ENCODE measurements at places on chromosomes 1 and 21.
A peak's percentile ranks its signal among the peaks of the same experiment; 100 is the strongest.

GRCh38 chr1:219790834-219791615 is 137.3 kb downstream of the SLC30A10 start:
- no peak for DNase-seq

GRCh38 chr1:247089616-247090375 is 11.2 kb upstream of the ZNF670 start:
- DNase-seq, result no peak

GRCh38 chr1:212981025-212981495 is 30.7 kb downstream of the VASH2 start:
- DNase-seq, result no peak

GRCh38 chr1:56643661-56644060 is 1.5 kb upstream of the PRKAA2 start:
- no peak for DNase-seq

DNA sequence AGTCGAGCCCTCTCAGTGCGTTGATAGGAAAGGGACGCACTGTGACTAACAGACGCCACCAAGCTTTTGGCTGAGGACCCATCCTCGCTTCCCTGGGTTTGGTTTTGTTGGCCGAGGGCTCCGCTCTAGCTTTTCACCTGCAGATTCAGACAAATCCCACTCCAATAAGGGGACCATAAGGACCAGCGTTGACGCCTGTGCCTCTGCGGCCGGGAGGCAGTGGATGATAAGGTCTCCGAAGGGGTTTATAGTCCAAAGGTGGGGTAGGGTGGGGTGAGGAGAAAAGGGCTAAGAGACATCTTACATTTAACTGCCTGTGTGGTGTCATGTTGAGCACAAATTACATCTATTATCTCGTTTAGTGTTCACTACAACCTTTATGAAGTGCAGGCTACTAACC is 760 bp downstream of the PEX14 start:
- DNase-seq, result no peak

- DNase-seq, result no peak
Observed at GRCh38 chr1:242886137-242886536, 361.6 kb upstream of the PLD5 start.

DNA sequence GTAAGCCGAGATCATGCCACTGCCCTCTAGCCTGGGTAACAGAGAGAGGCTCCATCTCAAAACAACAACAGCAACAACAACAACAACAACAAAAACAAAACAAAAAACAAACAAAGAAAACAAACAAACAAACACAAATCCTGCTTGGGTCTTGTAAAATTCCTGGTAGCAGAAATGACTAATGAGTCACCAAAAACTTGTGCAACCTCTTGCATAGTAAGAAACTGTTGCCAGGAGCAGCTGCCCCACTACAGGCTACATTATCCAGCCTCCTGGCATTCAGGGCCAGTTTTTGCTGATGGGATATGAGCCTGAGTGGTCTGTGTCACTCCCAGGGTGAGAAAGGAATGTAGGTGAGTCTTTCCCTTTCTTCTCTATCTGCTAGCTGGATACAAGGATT is 245.4 kb downstream of the TNR start:
- DNase-seq, result no peak

DNA sequence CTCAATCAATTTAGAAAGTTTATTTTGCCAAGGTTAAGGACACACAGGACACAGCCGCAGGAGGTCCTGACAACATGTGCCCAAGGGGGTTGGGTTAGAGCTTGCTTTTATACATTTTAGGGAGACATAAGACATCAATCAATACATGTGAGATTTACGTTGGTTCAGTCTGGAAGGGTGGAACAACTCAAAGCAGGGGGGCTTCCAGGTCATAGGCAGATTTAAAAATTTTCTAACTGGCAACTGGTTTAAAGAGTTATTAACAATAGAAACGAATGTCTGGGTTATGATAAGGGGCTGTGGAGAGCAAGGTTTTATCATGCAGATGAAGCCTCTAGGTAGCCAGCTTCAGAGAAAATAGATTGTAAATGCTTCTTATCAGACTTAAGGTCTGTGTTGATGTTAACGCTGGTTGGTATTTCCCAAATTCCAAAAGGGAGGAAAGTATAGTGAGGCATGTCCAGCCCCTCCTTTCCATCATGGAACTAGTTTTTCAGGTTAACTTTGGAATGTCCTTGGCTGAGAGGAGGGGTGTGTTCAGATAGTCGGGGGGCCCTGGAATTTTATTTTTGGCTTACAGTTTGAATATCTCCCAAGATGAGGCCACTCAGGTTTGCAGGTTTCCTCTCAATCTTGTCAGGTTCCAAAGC is 31.0 kb upstream of the TGFBR3 start:
- no peak for DNase-seq

DNA sequence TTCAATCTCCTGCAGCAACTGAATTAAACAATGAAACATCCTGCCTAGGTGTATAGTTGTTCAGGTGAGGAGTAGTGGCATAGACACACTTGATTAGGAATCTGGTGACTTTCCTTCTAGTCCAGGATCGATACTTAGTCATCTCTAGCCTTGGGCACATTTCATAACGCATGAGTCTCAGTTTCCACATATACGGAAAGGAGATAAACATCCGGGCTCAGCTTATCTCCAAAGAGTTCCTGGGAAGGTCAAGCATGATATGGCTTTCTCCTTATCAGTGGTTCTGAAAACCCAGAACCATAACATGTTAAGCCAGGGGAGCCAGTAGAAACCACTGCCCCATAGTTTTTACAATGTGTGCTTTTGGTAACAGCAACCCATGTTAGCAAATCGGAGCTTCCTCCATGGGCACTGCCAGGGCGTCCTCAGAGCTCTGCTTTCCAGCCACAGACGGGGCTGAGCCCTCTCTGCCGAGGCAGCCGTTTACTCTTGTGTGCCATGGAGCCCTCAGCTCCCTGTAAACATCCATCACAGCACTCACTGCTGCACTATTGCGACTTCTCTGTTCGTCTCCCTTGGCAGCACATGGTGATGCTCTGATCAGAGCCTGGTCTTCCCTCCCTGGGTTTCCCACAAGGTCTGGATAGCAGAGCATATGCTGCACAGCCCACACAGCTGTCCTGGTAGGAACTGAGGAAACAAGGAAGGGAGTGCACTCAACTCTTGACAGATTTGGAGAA is 34.6 kb downstream of the RUNX1 start:
- DNase-seq, result no peak

DNA sequence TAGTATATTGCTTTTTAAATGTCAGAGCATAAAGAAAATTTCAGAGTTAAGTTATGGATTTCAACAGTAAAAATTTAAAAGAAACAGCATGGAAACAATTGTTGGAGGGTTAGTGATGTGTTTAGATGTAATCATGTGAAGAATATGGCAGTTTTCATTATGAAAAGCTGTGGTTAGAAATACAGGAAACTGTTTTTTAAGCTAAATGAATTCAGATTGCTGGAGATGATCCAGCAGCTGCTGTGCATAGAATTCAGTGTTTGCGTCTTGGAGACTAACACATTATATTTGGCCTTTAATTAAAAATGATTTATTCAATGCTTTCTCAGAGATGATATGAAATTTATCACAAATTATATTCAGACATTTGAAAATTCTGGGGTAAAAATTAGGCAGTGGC is 273.6 kb upstream of the LRRC7 start:
- DNase-seq, result no peak

DNA sequence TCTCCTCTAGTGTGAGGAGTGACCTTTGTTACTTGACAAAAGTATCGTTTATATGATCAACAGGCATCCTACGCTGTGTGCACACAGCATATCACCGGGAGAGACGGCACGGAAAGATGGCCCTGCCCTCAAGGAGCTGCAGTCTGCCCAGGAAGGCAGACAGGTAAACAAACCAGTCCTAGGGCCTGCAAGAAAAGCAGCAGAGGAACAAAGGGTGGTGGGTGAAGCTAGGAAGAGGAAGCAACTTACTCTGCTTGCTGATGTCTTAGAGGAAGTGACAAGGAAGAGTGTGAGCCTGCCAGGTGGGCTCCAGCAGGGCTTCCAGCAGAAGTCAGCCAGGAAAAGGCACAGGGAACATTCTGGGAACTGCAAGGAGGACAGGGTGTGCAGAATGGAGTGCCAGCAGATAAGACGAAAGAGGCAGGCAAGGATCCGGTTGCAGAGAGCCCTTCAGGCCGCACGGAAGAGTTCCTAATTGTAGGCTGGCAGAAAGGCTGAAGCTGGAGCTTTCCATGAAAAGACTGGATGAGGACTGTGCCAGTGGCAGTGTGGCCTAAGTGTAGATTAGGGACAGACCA is 106.7 kb downstream of the SLC45A1 start:
- peak; percentile 18 for DNase-seq

GRCh38 chr1:119448127-119448511 is 33.2 kb downstream of the HSD3B2 start:
- no peak for DNase-seq

- no peak for DNase-seq
Observed at GRCh38 chr1:227372726-227373130, 54.4 kb upstream of the CDC42BPA start.

DNA sequence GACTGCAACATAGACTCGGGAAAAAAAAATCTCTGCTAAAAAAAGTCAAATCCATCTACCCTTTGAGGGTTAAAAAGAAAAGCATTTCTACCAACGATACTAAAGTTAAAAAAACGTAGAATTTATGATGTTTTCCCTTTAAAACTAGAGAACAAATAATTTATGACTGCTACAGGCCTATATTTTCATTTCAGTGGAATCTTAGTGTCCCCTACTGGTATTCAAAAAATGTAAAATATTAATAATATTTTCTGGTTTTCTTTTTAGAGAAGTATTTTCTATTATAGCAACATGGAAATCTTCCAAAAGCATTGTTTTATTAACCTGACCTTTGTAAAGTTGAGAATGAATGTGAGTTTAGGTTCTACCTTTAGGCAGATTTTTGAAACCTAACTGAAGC is 1582.2 kb downstream of the MRPL39 start:
- no peak for DNase-seq

DNA sequence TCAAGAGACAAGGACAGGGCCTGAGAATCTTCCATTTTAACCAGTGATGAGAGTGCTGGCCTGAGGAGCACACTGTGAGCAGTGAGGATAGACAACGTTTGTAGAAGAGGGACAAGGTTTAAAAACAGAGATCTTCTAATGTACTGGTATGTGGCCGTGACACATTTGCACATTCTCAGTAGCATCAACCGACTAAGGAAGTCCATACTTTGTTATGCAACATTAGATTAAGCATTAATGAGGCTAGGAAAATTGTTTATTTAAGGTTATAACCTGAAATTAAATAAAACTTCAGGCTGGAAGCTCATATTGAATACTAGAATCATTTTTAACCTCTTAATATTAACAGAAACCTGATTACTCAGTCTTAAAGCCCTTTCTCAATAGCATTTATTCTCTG is 99.0 kb downstream of the SLC45A1 start:
- DNase-seq, result no peak

DNA sequence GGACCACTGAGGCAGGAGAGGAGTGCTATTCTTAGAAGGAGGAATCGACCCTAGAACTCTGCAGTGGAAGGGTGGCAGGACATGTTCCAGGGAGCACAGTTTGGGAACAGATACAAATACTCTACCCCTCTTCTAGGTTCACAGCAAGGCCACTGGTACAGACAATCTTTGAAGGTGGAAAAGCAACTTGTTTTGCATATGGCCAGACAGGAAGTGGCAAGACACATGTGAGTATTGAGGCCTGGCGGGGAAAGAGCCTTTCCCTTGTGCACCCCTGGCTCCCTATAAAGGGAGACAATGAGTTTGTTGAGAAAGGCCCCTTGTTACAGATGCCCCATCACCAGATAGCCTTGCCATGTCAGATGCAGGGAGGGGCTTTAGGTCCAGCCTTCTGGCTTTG is 17.8 kb downstream of the KIF2C start:
- no peak for DNase-seq

- DNase-seq, result no peak
Observed at GRCh38 chr21:44836666-44837471, 19.0 kb upstream of the SUMO3 start.

DNA sequence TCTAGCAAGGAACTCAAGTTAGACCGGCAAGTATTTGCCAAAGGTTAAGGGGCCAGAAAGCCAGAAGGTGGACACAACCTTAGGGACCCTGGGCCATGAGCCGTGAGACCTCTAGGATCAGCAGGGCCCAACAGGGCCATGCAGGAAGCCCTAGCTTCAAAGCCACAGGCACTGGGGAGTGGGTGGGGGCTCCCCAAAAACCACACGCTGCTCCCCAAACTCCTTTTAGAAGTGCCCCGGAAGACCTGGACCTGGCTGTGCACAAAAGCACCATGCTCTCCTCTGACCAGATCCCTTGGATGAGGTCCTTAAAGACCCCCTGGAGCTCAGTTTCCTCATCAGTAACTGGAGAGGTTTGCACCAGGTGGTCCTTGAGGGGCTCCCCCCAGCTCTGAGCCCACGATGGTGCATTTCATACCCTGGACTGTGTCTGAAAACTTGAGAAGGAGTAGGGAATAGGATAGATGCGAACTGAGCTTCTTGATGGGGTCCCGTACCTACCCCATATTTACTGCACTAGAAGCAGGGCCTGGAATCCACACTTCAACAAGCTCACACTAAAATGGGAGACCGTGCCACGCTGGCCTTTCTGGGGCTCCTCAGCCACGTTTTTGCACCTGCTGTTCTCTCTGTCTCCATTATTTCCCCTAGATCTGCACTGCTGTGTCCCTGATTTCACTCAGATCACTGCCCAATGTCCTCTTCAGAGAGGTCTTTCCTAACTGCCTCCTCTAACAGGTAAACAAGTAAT is 40.6 kb upstream of the LBR start:
- DNase-seq, result no peak

DNA sequence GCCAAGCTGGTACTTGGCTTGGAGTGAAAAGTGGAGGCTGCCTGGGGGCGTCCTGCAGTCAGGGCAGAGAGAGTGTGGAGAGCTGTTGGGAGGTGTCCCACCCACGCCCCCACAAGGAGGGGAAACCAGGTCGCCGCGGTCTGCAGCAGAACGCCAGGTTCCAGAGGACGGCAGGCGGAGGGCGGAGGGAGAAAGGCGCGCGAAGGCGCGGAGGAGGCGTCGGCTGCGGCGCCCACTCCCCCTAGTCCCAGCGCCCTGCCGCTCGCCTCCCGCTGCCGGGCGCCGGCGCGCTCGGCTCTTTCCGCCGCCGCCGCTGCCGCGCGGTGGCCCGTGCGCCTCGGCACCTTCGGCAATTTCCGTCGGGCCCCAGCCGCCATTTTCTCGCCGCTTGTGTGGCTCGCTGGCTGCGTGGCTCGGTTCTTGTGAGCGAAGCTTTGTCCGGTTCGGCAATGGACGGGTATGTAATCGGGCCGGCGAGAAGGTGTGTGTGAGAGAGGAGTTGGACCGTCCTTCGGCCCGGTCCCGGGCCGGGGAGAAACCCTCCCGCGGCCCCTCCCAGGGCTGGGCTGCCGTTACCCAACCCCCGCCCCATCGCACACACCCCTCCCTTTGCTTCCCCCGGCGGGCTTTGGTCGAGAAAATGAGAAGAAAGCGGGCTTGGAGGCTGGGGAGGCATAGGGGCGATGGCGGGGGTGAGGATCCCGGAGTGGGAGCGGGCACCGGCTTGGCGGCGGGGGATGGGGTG is at the start of gene PTBP2:
PTBP2 (plus strand) TSS at position 369 of the 745 bp plus-strand sequence; CDS start at position 450, 81 bp downstream.
- DNase-seq, result peak; percentile 65

DNA sequence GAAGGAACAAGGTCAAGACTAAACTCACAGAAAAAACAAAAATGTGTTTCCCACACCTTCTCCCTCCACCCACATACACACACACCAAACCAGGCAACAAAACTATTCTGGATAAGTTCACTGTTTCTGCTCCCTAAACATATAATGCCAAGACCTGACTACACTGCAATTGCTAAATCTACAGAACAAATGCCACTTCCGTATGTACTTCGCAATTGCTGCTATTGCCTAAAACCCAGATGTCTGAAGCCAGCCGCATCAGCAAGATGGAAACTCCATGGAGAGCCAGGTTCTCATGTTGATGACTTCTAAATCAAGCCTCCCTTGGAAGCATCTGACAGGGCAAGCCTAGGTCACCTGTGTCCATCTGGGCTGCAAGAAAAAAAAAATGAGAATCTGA is 8.3 kb upstream of the AIM2 start:
- no peak for DNase-seq
